ENCODE measurements at places on chromosomes 12 and 14.
A peak's percentile ranks its signal among the peaks of the same experiment; 100 is the strongest.

- no peak for DNase-seq
Measured at GRCh38 chr12:13372386-13372785, 175.9 kb downstream of the EMP1 start.

- DNase-seq: no peak
Measured at GRCh38 chr12:49825360-49825970, 2.7 kb downstream of the NCKAP5L start.

GRCh38 chr14:82855912-82856391 lies 1322.3 kb upstream of the SEL1L start:
- no peak for DNase-seq

DNA sequence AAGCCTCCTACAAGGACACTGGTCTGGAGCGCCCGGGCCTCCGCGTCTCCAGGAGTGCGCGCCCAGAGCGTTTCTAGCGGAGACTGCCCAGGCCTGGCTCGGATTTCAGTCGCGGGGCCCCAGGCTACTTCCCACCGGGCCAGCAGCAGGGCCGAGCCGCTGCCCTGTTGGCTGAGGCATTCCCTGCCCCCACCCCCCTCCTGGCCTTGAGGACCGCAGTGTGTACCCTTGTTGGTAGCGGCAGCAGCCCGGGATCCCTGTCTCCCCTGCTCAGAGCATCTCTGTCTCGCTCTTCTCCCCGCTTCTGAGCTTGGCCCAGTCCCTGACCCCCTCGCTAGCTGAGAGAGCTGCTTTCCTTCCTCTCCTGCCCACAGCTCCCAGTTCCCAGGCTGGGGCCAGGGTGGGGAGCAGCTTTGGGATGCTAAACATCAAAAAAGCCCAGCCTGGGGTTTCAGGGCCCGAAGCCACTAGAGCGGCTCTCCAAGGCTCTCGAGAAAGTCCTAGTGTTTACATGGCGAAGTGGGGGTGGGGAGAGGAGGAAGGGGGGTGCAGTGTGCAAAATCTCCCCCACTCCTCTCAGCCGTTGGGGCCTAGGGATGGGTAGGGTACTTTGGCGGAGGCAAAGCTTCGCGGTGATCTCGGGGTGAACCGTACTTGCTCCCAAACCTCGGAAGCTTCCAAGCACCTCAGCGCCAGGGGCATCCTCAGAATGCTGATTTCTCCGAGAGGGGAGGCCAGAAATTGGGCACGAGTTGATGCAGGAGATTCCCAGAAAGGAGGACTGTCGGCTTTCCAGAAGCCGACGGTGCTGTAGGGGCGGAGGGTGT lies 6.4 kb downstream of the NKX2-1 start:
- no peak for DNase-seq

DNA sequence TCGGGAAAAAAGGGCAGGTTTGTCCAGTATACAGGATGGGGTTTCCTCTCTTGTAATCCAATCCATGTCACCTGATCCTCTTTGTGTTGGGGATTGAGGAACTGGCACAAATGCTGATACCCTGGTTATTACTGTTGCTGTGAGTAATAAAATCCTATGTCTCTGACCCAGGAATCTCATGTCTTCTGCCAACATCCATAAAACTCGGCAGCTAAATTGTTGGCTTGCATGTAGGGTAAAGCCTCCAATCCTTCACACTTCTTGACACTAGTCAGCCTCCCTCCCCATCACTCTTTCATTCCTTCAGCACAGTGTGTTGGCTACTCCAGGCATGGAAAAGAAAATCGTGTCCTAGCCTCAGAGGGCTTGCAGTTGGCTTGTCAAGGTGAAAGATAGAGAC lies 9.2 kb upstream of the NOS1 start:
- no peak for DNase-seq

- no peak for DNase-seq
Measured at GRCh38 chr12:120698665-120699064, 11.6 kb upstream of the UNC119B start.

GRCh38 chr14:99716850-99717681 lies 33.0 kb downstream of the CYP46A1 start:
- no peak for DNase-seq

DNA sequence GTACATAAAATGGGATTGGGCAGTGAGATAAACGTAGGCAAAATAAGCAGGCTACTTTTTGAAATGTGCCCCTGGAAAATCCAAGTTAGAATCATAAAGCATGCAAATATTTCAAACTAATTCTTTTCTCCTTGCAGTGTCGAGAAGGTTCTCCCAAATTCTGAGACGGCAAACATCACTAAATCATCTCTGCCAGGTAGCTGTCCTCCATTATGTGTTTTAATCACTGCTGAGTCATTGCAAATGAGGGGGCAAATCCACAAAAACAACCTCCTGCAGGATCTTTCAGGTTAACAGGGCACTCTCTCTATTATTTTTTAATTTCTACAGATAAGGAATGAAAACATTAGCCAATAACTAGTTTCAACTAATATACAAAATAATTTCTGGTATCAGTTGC lies 63.2 kb upstream of the RIC8B start:
- DNase-seq: no peak

- DNase-seq: no peak
Measured at GRCh38 chr14:77804592-77804991, 4.7 kb downstream of the ADCK1 start.

DNA sequence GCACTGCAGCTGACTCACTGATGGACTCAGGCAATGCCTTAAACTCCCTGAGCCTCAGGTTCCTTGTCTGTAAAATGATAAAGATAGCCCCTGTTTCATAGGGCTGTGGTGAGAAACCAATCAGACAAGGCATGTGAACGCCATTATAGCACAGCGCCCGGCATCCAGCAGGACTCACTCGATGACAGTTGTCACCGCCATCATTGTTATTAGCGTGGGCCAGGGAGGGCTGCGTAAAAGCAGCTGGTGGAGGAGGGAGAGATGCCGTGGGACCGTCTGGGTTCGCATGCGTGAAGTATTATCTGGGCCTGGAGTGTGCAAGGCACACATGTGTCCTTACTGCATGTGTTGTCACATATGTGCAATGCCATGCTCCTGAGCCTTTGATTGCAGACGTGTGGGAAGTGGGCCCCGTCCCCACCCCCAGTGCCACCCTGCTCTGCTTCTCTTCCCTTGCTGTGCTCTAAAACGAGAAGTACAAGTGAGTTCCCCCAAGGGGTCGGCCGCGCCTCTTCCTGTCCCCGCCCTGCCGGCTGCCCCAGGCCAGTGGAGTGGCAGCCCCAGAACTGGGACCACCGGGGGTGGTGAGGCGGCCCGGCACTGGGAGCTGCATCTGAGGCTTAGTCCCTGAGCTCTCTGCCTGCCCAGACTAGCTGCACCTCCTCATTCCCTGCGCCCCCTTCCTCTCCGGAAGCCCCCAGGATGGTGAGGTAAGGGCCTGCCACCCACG lies at the start of gene PTPN6:
TSS of gene PTPN6 (plus strand) at position 546 of the 730 bp plus-strand sequence. CDS start at position 703, 157 bp downstream.
- no peak for DNase-seq

- no peak for DNase-seq
Measured at GRCh38 chr14:68619790-68620574, 172.9 kb downstream of the ZFP36L1 start.

DNA sequence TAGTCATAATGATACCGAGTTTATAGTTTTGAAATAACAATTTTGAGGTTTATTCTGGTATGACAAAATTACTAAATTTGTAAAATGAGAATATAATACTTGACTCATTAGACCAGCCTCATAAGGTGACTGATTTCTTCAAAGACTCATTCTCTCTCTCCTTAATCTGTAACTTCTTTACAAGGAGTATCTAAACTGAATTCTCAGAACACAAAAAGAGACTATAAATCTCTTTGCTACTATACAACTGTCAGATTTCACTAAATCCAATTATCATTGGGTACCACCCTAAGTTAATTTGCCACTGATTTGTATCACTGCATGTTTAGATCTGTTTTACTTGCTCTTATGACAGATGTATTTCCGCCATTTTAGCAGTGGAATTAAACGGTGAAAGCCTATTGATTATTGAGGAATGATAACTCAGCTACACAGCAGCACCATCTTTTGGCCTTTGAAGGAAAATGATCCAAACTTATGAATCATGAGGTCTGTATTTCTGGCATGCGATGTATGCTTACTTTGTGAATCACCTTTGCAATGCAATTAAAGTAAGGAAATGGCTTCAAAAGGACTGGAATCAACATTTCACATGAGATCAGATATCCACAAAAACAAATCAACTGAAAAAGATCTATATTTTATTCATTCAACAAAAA lies 161.2 kb downstream of the RERGL start:
- DNase-seq: no peak

DNA sequence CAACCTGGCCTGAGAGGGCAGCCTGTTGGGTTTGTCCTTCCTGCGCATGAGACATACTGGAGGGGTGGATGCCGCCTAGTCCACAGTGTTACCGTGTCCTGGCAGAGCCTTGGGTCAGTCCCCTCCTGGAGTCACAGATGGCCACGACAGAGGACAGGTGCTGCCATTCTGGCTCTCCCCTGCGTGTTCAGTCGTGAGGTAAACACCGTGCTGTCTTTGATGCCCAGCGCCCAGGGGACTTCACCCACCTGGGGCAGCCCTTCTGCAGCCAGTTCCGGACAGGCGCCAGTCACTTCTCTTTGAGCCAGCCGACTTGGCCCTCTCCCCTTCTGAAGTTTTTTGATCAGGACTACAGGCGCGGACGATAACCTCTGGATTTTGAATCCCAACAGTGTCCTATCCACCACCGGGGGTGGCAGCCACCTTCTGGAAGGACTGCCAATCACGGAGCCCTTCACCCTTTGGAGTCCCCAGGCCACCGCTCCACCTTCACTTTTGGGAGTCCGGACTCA lies 933.0 kb downstream of the DIO2 start:
- DNase-seq: no peak

DNA sequence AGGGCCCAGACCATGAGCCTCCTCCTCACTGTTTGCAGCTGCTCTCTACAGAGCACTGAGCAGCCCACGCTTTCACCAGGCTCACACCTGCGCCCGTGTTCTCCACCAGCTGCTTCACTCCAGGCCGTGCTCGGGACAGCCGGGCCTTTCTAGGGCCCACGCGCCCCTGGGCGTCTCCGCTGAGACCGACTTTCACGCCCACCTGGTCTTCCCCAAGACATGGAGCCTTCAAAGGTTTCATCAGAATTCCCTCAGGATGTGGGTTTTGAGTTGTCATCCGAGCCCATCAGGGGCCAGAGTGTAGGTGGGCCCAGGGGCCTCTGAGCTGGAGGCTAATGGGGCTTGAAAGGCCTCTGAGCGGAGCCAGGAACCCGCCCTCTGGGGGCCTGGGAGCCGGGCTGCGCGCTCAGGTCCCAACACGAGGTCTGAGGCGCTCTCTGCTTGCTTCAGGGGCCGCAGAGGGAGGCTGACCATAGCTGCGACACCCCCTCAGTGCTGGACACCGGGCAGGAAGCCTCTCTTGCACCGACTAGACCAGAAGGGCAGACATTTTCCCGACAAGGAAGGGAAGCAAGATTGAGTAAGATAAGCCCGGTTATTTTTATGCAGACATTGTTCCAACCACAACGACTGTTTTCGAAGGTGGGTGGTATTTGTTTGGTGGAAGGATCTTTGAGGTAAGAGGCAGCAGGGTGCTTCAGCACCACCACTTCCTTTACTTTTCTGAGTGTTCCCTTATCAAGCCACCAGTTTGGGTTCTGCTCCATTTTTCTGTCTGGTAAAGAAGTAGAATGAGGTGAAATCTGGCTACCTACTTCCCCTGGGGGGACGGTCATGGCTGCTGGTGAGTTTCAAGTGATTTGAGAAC lies 125.0 kb upstream of the FUT8 start:
- DNase-seq: peak; percentile 32

- no peak for DNase-seq
Measured at GRCh38 chr14:30088620-30089019, 161.0 kb upstream of the PRKD1 start.

DNA sequence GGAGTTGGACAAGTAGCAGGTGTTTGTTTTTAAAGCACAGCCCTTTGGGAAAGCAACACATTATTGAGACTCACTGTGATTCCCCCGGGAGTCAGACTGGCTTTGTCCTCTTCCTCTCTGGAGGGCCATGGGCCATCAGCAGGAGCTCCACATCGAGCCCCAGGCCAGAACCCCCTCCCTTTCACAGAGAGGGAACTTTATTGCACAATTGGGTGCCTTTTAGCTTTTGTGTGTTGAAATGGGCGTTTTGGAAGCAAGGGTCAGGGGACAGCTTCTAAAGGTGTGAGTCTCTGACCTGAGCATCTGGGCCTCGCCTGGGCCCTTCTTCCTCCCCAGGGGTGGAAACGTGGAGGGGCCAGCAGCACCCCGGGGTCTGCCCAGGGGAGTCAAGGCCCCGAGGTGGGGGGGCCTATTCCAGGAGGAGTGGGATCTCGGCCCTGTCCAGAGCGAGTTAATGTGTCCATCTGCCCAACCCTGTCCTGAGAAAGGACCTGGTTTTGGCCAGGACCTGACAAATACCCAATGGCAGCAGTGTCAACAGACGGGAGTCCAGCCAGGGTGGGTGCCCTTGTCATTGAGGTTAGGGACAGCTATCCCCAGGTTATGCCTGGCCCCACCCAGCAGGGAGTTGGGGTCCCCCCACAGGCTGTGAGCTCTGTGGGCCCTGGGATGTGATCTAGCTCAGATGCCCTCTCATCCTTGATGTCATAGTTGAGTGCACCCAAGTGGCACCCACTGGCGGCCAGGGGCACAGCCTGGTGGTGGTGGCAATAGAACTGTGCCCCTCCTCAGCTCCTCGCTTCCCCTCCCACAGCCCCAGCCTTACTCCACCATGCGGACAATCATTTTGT lies 37.1 kb downstream of the SLC8B1 start:
- DNase-seq: no peak

- DNase-seq: no peak
Measured at GRCh38 chr12:50979369-50980052, 27.2 kb downstream of the HIGD1C start.

GRCh38 chr14:80426683-80427082 lies 215.4 kb upstream of the DIO2 start:
- DNase-seq: no peak

DNA sequence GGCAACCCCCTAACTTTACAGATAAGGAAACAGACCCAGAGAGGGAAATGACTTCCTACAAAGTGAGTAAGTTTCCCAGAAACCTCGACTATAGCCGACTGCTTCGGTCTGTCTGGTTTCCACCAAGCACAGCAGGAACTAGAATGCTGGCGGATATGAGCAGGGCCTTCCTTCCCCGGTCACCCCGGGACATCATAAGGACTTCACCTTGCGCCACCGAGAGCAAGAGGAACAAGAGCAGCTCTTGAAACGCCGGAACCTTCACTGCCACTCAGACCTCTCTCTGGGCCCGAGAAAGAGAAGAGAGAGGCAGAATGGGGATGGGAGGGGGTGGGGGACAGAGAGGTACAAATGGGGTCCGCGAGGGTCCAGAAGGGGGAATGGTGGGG lies 29.4 kb upstream of the GPR68 start:
- no peak for DNase-seq

DNA sequence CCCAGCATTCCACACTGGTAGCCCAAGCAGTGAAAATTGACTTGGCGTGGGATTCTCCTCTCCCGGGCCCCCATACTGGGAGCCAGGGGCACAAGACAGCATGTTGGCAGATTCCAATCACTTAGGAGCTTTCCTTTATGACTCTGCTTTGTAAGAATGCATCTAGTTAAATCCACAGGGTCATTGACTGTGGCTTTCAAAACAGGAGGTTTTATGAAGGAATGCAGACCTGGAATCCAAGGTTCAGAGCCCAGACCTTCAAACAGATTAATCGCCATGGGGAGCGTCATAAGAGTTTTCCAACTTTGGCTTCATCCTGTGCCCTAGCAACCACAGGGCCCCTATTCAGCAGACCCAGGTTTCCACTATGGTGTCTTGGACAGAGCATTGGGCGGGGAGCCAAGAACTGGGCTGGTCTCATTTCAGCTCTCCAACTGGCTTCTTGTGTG lies 76.4 kb upstream of the RMST start:
- DNase-seq: no peak

- DNase-seq: no peak
Measured at GRCh38 chr14:77580964-77581505, 35.4 kb downstream of the SPTLC2 start.

Measured in activated gamma-delta T cell treated with anti-CD3 and anti-CD28 coated beads, Interleukin-2, amount 50 U/mL, for 16 hours (primary cell).